ENCODE measurements at places on chromosomes 7 and 10.

- DNase-seq: no peak
Measured at GRCh38 chr7:155643804-155644177, 670 bp upstream of the RBM33 start.

DNA sequence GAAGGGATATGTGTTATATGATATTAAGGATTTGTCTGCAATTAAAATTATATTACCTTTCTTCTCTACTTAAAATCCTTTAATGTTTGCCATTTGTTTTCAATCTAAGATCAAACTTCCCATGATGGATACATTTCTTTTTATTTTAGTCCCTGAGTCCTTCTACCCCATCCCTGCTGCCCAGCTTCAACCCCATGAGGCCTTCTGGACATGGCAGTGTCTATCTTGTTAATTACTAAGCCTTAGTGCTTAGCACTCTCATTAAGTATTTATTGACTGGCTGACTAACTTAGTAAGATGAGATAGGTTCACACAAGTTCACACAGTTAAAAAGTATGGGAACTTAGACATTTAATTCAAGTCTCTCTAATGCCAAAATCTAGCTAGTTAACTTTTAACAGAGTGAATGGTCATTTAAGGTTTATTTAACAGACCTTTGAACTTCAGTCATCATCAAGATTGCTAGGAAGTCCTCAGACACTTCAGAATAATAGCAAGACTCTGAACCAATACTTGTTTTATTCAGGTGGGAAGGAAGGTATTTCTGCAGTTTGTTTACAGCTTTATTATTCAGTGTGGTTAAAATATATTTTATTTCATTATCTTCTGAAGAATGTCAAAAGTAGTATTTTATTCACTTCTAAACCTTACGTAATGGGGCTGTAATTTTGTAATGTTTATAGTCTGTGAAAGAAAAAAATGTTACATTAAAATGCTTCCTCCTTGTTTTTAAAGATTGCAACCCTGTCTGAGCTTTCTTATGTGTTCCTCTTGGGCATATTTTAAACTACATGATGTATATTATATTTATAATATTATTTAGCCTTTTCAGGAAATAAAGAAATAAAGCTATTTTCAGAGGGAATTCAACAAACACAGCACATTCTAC is 848.9 kb downstream of the REEP3 start:
- DNase-seq: no peak

GRCh38 chr7:29119538-29119937 is 26.8 kb downstream of the CPVL start:
- no peak for DNase-seq

GRCh38 chr10:93718937-93719725 is 16.7 kb upstream of the FRA10AC1 start:
- DNase-seq: no peak

DNA sequence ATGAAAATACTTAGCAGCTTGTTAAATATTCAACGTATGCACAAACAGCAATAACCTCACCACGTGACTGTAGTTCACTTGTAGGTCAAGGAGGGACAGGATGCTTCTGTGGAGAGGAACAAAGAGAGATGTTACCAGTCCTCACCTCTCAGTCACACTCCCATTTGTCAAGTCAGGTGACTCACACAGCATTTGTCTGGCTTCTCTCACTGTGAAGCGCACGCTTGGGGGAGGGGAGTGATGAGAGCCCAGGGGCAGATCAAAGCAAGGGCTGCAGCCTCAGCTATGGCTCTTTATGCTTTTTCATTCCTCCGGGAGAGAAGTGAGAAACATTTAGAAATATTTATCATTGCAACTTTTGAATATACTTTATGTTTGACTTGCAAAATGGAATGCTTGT is 2.9 kb upstream of the RBM20 start:
- peak; percentile 44 for DNase-seq

DNA sequence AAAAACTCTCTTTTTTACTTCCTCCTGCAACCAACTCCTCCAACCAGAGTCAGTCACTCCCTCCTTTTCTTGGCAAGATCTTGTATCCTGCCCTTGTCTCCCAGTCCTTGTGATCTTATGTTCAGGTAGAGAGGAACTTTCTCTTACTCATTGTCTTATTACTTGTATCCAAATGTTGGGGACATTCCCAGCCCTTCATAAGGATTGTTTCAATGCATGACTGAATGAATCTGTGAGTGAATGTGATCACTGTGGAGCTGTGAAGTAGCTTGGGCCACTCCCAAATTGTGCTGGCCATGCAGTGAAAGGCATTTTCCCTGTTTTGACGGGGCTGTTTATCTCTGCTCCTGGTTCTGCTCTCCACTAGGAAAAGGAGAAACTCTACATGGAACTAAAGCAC is 93.7 kb downstream of the CFAP58 start:
- no peak for DNase-seq

- no peak for DNase-seq
Measured at GRCh38 chr7:112881-113280, 79.5 kb upstream of the FAM20C start.

DNA sequence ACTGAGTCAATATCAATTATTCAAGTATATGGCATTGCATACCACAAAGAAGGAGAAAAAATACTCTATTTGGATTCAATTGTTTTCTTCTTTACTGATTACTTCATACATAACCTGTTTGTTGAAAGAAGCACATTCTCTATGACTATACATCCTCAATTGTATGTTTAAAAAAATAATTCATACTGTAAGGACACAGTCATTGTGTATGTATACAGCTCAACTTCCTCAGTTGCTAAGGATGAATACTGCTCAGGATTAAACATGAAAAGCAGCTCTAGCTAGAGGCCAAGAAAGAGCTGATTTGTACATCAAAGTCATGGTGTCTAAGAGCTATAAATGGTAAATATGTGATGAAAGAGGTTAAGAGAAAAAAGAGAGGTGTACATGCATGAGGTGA is 15.8 kb upstream of the BPGM start:
- DNase-seq: no peak

DNA sequence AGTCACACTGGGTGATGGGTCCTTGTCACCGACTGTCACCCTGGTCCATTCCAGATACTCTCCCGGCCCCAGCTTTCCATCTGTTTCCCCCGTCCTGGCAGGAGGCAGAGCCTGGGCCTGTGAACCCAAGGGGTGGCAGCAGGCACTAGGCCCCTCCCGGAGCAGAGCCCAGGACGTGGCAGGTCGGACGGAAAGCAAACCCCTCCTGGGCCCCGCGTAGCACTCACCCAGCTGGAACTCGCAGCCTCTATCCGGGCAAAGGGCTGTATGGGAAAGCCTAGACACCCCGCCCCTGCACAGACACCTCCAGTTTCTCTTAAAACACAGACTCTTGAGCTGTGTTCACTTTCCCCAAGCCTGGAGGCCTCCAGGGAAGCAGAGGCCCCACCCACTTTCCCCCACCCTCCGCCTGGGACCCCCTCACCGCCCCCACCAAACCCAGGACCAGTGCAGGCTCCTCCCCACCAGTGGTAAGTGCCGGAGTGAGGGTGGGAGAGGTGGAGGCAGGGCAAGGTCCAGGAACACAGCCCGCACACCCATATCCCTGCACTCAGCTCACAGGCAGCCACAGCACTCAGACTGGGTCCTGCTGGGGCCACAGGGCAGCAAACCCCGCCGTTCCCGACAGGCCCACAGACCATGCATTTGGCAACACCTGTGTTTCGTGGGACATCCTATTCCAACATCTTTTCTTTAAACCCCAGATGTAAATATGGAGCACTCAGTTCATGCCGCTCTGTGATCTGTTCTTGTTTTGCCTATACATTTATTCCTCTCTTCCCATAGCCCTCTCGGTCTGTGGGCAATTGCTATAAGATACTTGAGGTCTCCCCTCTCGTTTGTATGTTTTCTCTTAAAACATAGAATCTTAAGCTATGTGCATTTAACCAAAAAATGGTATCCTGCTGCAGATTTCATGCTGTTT is 98.2 kb upstream of the PDGFA start:
- DNase-seq: peak; percentile 43

DNA sequence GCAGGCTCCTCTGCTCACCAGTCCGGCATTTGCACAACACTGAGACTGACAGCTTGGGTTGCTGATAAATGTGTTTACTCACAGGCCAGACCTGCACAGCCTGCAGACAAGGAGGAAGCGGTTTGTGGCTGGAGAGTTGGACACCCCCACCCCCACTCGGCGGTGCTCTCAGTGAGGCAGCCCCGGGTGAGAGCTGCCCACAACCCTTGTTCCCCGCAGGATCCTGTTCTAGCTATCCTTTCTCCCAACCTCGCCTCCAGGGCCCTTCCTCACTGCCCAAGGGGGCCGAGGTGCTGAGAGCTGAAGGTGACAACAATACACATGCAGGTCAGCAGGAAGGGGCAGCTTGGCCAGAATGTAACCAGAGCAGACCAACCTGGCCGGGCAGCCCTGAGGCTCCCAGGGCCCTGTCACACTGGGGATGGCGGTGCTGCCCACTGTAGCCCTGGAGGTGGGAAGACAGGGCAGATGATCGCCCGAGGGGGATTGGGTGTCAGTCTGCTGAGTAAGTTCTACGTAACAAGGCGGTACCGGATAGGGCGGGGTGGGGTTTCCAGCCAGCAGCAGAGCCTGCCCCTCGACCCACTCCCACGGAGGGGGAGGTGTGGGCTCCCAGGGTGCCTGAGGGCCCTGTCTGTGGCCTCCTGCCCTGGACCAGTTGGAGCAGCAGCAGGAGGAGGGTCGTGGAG is 2.1 kb upstream of the ADAM8 start:
- peak; percentile 68 for DNase-seq

GRCh38 chr10:1058017-1058416 is 1.8 kb downstream of the WDR37 start:
- no peak for DNase-seq

- no peak for DNase-seq
Measured at GRCh38 chr7:25009257-25009656, 29.3 kb upstream of the OSBPL3 start.

DNA sequence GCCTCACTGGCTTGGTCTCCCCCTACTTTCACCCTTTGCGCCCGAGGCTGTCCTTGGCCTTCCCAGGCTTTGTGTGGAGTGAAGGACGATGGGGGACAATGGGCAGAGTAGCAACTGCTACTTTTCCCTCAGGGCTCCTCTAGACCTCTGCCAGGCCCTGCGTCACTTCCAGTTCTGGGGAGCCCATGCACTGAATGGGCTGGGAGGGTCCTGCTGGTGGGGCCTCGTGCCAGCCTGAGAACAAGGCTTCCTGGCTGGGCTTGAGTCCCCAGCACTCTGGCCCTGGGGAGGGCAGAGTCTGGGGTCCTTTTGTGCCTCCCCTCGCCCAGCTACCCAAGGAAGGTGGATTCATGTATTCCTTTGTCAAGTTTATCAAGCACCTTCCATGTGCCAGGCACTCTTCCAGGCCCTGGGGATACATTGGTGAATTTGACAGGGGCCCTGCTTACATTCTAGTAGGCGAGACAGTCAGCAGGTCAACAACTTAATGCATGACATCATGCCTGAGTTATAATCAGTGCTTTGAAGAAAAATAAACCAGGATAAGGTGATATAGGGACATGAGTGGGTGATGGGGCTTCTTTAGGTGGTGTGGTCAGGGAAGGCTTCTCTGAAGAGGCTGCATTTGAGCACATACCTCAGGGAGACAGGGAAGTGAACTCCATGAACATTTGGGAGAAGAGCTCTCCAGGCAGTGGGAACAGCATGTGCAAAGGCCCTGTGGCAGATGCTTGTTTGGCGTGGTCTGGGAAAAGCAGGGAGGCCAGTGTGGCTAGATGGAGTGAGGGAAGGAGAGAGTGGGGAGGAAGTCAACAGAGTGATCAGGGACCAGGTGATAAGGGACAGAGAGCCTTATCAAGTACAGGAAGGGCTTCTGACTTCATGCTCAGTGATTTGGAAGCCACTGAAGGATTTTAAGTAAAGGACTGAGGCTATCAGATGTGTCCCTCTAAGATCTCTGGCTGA is 14.1 kb downstream of the ZMIZ1 start:
- DNase-seq: no peak

GRCh38 chr10:125788156-125789034 is 12.8 kb upstream of the MMP21 start:
- DNase-seq: no peak

DNA sequence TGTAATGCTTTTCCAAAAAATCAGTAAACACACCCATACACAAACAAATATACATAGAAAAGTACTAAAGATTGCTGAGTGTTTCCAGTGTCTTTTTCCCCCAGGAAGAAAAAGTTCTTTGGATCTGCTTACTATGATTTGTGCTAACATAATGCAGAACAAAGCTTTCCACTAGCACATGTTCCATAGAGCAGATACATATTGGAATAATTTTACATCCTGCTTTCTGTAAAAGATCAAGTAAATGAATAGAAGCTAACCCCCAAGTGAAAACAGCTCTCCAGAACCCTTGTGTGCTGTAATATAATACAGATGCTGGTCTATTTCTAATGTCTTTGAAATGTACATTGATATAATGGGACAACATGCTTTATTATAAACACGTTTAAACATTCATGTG is 125.5 kb downstream of the PON1 start:
- no peak for DNase-seq

- DNase-seq: no peak
Measured at GRCh38 chr10:7846591-7846990, 28.3 kb downstream of the TAF3 start.
